Amygdala (tissue), 56 donors: ENCODE measurements at places on chromosomes 5 and 9.

DNA sequence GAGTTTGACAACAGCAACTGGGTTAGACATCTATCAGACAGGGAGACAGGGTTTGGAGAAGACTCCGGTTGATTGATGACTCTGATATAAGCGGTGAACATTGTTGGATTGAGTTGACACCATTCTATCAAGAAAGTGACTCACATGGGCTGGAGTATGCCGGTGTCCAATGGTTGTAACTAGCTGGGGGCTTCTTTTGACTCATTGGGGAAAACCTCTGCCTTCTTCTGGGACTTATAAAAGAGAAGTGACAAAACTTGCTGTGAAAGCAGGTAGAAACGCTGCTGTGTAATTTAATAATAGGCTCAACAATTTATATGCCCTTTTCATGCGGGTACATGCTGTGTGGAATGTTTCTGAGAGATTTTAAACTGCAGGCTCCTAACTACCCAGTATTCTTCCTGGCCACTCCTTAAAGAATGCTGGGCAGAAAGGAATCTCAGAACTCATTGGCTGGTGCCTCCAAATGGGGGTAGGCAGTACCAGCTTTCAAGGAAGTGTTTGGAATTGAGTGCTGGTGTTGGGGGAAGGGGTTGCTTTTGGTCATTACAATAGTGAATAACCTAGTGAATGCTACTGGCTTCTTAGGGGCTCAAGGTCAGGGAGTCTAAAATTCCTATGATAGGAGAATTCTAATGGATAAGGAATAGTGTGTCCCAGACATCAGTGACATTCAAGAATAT lies 43.9 kb downstream of the FYB1 start:
- no peak for DNase-seq

DNA sequence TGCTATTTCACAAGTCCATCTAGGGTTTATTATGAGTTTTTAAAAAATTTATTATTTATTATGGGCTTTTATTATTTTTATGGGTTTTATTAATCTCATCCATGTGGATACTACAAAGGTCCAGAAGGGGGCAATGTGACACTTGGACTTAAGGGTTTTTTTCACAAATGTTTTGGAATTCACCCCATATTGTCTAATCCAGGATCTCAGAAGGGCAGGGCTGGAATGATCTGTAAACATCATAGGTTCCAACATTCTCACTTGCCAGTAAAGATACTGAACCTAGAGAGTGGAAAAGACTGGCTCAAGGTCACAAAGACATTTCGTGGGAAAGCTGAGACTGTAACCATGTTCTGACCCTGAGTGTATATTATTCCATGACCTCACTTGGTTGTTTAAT lies 35.6 kb downstream of the NIM1K start:
- no peak for DNase-seq

- DNase-seq, result no peak
Observed at GRCh38 chr9:30250872-30251271, 2133.6 kb upstream of the ACO1 start.

DNA sequence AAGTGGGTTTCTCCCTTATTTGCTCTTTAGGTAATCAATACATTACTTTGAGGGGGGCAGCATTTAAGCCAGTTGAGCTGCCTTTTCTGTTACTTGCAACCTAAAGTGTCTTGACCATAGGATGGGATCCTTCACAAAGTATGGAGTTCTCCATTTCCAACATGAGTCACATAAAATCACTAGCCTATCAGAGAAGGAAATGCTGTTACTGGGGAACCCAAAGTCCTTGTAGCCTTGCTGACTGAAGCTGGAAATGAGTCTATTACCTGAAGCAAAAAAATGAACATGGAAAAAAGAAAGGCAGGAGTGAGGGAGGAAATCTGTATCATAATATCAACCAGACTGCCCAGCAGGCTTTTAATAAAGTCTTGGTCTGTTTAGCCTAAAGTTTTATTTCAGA lies 42.8 kb upstream of the SLIT3 start:
- DNase-seq, result no peak

- DNase-seq, result no peak
Observed at GRCh38 chr9:35294066-35294465, 132.3 kb downstream of the UNC13B start.

DNA sequence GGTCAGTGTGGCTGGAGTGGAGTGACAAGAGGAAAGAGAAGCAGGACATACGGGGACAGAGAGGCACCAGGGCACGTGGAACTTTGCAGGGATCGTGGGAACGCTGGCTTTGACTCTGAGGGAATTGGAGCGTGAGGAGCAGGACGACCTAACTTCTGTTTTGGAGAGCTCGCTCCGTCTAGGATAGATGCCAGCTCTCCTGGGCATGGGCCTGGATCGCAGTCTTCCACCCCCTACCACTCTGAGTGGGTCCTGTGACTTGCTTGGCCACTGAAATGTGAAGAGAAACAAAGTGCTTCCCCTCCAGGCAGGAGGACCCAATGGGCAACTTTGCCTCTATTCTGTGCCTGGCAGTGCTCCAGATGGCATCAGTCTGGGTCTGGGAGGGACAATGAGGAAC lies 8.7 kb upstream of the SH3PXD2B start:
- peak; percentile 56 for DNase-seq

GRCh38 chr5:62584391-62584790 lies 5.8 kb downstream of the LRRC70 start:
- no peak for DNase-seq

DNA sequence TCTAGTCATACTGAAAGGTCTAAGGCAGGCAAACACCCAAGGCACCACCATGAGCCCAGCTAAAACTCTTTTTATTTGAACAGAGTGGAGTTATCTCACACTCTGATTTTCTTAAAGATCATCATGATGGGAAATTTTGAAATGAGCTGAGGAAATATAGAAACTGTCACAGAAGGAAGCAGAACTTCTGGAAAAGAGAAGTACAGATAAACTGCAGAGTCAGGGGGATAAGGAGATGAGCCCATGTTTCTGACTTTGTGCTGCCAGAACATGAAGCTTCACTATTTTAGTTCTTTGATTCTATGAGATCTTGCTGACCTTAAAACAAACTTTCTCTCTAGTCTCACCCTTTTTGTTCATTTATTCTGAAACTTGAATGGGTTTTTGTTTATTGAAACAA lies 406.5 kb upstream of the EDIL3 start:
- DNase-seq, result no peak

DNA sequence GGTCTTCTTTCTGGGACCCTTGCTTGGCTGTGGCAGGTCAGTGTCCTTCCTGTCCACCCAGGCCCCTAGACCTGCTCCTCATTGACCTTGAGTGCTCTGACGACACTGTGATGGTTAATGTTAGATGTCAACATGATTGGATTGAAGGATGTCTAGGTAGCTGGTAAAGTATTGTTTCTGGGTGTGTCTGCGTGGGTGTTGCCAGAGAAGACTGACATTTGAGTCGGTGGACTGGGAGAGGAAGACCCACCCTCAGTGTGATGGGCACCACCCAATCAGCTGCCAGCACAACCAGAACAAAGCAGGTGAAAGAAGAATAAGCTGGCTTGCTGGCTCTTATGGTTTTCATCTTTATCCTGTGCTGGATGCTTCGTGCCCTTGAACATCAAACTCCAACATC lies 74.5 kb downstream of the CFAP90 start:
- DNase-seq, result no peak

- DNase-seq, result no peak
Observed at GRCh38 chr5:3546028-3546427, 49.6 kb upstream of the IRX1 start.

DNA sequence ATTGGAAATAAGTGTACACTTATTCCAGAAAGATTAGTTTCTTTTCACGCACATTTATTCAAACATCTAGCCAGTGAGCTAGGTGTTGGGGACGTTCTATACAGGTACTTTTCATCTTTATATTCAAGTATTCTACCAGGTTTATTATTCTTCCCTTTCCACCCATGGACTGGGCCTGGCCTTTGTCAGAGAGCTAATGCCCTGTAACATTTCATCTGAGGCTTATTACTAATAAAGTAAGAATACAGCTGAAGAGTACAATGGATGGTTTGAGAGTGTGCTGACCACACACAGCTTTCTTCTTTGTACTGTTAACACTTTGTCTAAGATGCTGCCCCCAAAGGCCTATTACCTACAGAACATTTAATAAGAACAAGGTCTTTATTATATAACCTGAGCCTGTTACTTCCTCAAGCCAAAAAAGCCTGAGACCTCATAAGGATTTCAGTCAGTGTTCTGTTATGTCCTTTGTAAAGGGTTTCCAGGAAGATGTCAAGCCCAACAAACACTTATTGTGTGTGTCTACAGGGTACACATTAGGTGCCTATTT lies 93.5 kb downstream of the ZNF608 start:
- no peak for DNase-seq

DNA sequence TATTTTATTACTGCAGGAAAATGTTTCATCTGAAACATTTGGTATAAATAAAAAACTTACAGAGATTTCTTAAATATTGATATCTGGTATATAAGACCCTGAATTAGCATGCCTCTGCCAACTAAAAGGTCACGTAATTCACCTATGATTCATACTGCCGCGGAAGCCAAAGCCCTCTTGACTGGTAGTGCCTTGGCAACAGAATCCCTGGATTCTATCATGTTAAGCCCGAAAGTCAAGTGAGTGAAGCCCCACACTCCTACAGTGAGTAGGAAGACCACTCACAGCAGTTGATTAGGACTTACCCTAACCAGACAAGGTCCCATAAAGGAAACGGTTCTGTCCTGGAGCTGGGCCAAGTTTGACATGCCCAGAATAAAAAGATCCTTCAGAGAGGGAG lies 175.6 kb upstream of the NREP start:
- DNase-seq, result no peak

DNA sequence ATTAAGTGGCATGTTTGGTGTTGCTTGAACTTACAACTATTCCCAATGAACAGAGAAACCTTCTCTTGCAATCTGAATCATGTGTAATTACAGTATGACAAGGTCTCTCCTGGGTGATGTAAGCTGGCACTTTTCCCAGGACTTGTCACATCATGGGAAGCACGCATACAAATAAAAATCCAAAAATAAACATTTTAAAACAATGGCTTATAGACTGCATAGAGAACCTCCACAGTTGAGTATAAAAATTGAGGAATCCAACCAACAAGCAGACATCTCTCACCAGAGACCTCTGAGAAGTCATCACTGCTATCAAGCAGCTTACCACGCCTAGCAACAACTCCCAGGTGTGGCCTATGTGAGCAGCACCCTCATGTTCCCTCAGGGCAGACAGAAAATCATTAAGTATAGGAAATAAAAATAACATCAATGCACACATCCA lies 3.9 kb downstream of the MLLT3 start:
- DNase-seq, result no peak

DNA sequence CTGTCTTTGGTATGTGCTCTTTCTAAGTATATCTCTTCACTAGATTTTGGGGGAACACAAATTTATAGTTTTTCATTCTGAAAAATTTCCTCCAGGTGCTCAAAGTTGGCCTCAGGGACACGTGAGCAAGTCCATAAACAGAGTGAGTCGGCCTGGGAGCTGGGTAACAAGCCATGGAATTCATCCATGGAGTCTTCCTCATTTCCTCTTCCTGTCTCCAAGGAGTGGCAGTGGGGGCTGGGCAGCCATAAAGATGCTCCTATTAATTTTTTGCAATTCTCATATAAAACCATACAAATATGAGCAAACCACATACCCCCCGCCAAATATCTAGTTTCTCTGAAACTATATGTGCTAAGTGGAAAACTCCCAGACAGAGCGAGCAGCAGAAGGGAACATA lies 136.6 kb upstream of the OTULINL start:
- no peak for DNase-seq

DNA sequence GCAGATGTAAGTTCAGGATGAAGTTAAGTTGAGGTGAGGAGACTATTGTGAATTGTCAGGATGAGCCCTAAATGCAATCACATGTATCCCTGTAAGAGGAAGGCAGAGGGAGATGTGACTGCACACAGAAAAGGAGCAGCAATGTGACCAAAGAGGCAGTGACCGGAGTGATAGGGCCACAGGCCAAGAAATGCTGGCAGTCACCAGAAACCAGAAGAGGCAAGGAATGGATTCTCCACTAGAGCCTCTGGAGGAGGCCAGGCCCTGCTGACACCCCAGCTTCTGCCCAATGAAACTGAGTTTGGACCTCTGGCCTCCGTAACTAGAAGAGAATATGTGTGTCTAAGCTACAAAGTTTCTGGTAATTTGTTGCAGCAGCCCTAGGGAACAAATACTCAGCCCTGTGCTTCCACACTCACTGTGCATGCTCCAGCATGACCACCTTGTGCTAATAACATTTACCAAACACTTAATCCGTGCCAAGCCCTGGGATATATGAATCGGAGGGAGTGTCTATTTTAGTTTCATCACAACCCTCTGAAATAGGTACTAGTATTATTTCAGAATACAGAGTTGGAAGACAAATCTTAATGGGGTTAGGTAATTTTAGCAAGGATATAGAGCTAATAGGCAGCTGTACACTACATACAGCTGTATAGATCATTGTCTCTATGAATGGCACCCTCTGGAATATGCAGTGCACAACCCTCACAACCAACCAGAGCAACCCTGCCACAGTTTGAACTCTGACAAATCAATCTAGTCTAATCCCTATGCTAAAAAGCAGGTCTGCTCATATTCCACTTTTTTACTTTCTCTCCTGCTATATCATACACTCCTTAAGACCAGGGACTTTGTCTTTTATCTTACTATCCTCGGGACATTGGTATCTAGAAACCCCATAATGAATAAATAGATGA lies 7.8 kb upstream of the GPX8 start:
- no peak for DNase-seq

DNA sequence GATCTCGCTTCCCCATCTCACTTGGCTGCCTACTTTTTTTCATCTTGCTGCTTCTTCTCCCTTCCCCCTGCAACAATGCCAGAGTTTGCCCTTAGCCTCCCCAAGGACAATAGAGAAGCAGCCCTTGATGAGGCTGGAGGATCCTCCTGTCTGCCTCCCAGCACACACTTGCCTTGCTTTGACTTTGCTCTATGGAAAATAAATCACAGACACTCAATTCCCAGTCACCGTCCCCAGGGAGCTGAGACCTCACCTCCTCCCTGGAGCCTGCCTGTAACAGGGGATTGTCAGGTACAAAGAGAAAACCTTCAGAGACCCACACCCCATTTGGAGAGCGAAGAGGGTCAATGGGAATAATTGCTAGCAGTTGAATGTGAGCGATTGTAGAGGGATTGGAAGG lies 242.1 kb upstream of the ZNF462 start:
- DNase-seq, result no peak

GRCh38 chr5:143496943-143497342 lies 93.5 kb upstream of the NR3C1 start:
- no peak for DNase-seq

GRCh38 chr9:5854063-5854790 lies 21.3 kb upstream of the ERMP1 start:
- no peak for DNase-seq

GRCh38 chr9:90926936-90927335 lies 125.3 kb downstream of the SYK start:
- no peak for DNase-seq

GRCh38 chr9:76417394-76417793 lies 23.2 kb upstream of the RFK start:
- DNase-seq, result no peak

DNA sequence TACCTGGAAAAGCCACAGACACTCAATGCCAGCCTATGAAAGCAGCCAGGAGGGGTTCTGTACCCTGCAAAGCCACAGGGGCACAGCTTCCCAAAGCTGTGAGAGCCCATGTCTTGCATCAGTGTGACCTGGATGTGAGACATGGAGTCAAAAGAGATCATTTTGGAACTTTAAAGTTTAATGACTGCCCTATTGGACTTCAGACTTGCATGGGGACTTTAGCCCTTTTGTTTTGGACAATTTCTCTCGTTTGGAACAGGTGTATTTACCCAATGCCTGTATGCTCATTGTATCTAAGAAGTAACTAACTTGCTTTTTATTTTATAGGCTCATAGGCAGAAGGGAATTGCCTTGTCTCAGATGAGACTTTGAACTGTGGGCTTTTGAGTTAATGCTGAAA lies 244.9 kb upstream of the TYRP1 start:
- DNase-seq, result no peak
